ENCODE measurements at places on chromosomes 6 and 20.

GRCh38 chr6:82534876-82535275 lies 171.3 kb downstream of the TPBG start:
- no peak for DNase-seq

- no peak for DNase-seq
Measured at GRCh38 chr20:46634528-46634927, 16.7 kb downstream of the SLC13A3 start.

- no peak for DNase-seq
Measured at GRCh38 chr6:165834613-165835259, 171.7 kb upstream of the PDE10A start.

DNA sequence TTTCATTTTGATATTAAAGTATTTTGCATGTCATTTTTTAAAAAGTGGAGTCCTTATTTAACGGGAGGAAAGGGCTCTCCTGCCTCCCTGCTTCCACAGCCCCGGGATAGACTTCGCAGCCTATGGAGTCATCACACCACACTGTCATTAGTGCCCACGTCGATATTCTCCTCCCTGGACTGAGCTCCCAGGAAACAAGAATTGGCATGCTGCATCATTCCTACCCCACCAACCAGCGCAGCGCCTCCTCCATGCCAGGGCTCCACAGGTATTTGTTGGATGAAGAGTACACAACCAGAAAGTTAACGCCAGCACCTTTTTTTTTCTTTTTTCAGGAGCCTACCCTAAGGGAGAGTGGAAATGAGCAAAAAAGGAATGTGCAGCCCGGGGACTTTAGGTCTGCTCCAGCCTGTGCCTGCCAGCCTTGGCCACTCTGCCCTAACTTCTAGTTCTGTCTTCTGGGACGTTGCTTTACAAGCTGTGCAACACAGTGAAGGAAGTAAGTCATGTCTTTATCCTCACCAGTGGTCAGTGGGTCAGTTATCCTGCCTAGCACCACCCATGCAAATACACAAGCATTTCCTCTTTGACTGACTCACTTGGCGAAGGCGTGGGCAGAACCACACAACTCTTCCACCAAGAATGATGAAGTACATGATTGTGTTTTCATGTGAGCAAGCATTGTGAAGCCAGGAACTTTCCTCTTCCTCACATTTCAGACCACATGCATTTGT lies 180.7 kb upstream of the UST start:
- no peak for DNase-seq

- no peak for DNase-seq
Measured at GRCh38 chr20:37920679-37921322, 17.9 kb downstream of the VSTM2L start.

DNA sequence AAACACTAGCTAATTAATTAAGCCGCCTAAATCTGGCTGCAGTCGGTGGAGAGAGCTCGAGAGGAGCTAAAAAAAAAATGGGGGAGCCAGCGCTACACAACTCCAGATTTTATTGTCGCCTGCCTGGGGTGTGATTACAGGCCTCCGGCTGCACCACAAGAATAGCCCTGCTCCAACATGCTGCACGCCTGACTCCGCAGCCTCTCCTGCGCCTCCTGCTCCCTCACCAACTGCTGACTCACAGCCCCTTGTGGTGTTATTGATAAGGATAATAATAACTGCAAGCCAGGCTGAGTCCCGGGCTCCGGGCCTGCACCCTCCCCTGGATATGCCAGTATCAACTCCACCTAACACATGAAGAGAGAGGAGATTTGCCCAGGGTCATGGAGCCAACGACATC lies 16.8 kb downstream of the SIRPA start:
- no peak for DNase-seq

- no peak for DNase-seq
Measured at GRCh38 chr6:7062451-7063162, 45.2 kb upstream of the RREB1 start.

- DNase-seq, result no peak
Measured at GRCh38 chr20:44204156-44204831, 6.3 kb downstream of the OSER1 start.

DNA sequence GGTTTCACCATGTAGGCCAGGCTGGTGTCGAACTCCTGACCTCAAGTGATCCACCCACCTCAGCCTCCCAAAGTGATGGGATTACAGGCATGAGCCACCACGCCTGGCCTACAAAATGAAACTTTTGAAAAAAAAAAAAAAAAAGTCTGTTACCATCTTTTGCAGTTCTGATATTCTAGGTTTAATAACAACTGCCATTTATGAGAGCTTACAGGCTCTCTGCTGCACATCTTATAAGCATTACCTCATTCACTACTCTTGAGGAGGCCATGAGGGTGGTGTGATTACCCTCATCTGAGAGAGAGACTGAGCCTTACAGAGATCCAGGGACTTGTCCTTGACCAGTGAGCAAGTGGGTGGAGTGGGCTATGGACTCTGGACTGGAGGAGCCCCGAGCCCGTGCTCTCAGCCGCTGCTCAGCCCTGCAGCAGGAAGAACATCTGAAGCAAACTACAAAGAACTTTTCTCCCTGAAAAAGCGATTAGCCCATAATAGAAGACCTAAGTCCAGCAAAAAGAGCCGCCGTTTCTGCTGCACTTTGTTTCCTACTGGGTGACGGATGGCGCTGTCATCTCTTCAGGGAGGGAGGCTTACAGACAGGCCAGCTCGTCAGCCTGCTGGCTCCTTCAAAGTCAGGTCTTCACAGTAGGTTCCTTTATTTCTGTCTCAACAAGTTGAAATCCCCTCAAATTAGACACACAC lies 119.8 kb upstream of the AKAP12 start:
- no peak for DNase-seq

GRCh38 chr6:81767163-81767891 lies 14.8 kb upstream of the TENT5A start:
- no peak for DNase-seq

DNA sequence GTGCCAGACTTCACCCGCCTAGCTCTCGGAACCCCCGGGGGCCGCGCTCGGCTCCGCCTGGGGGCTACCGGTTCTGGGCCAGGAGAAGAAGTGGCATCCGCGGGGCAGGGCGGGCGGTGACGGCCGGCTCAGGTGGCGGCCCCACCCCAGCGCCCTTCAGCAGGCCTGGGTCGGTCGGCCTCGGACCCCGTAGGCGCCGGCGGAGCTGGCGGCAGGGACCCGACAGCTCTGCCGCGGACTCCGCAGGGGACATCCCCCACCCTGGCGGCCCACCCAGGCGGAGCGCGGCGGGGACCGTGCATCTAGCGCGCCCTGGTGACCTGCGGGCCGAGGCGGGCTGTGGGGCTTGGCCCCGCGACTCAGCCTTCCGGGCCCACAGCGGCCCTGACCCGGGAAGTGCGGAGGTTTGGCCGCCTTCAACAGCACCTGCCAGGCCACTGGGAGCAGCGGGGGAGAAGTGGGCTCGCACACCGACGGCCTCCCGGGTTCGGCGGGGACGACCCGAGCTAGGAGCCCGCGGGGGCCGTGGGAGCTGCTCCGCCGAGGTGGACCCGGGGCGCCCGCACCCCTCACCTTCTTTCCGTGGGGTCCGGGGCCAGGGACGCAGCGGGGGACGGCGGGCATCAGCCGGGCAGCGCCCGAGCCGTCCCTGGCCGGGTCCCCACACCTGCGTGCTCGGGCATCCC lies 87.1 kb downstream of the TMEM242 start:
- no peak for DNase-seq

DNA sequence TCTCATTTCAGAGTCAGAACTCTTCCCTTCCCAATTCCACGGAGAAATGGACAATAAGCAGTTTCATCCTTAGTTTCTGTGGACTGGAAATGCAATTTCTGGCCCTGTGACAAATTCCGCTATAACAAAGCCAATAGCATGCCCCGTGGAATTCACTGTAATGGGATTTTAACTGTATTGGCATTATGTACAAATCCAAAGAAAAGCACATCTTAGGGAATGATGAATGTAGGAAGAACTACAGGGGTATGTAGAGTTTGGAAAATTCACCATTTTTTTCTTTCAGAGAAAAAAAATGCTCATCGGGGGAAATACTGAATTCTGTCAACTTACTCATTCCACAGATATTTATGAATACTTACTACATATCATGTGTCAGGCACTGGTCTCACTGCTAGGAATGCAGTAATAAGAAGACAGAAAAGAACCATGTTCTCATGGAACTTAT lies 43.5 kb downstream of the KIF6 start:
- DNase-seq, result no peak

DNA sequence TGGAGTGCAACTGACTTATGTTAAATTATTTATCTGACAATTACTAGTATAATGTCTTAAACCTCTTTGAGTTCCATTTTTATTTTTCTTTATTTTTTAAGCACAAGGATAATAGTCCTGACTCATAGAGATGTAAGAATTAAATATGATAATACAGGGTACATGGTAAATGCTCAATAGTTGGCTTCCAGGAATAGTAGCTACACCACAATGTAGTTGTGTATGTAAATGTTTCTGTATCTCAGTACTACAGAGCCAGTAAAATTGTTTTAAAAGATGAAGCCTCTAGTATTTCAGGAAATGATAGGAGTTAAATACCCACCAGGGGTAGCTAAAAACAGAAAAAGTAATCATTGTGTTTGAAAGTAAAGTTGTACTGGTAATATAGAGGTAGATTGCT lies 487.4 kb upstream of the IRAK1BP1 start:
- no peak for DNase-seq

- DNase-seq, result no peak
Measured at GRCh38 chr6:41984623-41985022, 43.0 kb upstream of the CCND3 start.

DNA sequence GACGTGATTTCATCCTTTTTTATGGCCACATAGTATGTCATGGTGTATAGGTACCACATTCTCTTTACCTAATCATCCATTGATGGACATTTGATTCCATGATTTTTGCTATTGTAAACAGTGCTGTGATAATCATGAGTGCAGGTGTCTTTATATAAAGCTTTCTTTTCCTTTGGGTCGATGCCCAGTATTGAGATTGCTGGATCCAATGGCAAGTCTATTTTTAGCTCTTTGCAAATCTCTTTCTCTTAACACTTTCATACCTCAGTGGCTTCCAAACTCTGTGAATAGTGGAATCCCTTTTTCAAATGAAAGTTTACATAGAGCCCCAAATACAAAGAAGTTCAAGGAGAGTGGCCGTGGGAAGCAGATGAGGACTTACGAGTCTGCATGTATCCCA lies 105.8 kb upstream of the SPTLC3 start:
- no peak for DNase-seq

GRCh38 chr6:89281779-89282246 lies 33.3 kb downstream of the GABRR2 start:
- no peak for DNase-seq

DNA sequence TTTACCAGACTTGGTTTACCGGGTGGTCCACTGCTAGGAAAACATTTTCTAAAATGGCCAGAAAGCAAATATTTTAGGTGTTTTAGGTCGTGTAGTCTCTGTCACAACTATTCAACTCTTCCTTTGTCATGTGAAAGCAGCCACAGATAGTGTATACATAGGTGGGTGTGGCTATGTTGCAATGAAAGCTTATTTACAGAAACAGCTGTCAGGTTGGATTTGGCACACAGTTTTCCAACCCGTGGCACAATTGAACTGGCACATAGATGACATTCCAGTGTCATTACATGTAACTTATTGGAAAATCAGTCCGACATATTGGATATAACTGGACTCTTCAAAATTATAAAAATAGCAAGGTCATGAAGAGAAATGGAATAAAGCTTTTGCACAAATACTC lies 68.9 kb upstream of the KCNQ5 start:
- DNase-seq, result no peak

DNA sequence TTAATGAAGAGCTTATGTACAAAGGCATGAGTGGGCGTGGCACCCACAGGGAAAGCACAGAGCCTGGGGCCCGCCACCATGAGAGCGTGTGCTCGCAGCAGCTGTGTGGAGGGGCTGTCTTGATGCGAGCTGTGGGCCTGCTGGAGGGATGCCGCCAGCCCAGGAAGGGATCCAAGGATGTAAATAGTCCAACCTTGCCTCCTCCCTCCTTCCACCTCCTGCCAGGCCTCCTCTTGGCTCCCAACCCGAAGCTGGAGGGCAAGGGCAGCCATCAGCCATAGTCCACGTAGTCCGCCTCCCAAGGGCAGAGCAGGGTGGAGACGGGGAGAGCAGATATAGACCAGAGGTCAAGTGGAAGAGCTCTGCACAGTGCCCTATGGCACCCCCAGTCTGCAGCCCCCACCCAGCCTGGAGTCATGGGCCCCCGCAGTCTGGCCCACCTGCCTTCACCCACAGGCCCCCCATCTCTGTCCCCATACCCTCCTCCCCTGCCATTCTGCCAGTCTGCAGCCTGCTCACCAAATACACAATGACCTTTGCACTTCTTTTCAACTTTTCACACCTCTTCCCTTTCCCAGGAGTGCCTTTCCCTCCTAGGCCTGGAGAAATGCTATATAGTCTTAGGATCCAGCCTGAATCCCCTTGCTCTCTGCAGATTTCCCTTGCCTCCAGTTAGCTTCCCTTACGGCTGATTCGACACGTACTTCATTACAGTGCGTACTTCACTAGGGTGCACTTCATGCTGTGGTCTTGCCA lies 77.1 kb downstream of the SHLD1 start:
- no peak for DNase-seq

DNA sequence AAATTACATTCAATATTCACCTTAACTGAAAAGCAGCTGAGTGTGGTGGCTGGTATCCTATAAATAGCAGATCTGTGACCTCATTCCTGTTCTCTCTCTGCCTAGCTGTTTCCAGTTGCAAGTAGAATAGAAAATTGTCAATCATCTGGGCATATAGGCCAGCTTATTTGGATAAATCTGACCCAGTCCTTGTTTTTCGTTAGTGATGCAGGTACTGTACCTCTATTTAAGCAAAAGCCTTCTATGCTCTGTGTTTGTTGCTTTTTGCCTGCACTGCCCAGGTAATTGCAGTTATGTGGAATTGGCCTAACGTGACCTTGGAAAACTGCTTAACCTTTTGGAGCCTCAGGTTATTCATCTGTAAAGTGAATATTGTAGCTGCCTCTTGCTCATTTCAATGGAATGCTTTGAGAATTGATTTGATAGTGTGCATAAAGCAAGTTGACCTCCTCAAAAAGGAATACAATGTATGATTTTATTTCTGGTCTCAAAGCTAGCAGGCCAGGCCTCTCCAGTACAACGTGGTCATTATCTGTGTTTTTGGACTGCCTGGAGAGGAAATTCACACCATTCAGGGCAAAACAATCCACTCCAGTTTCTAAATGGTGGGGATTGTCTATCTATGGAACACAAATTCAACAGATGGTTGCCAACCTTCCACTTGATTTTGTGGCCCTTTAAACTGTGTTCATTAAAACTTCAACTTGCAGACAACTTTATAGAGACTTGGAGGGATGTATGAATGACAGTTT lies 508.7 kb upstream of the CITED2 start:
- no peak for DNase-seq

DNA sequence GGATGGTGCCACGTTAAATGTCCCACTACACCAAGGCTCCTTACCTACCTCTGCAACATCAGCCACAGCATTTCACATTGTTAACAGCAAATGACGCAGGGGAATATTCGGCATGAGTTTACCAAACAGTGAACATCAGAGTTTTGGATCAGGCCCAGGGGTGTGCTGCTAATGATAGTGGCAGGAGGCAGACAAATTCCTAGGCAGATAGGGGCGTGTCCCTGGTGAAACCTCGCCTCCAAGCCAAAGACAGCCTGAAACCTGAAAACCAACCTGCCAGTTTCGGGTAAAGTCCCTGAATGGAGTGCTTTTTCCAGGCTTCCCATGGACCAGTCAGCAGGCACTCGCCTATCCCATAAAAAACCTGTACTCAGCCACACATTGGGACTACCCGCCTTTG lies 133.6 kb downstream of the SH3BGRL2 start:
- no peak for DNase-seq

- DNase-seq, result no peak
Measured at GRCh38 chr20:40591119-40591518, 97.9 kb downstream of the MAFB start.

GRCh38 chr20:5703681-5704101 lies 46.5 kb upstream of the SHLD1 start:
- DNase-seq, result no peak

- DNase-seq, result no peak
Measured at GRCh38 chr20:63501818-63502670, 3.2 kb upstream of the EEF1A2 start.
